Breast epithelium (tissue), 4 donors: ENCODE measurements at places on chromosomes 4 and X. TPM values are rescaled to one million over a fixed set of nuclear protein-coding genes. Genes with fewer than 3 reads are reported as not detected.

RBM47 gene
- 66.6 TPM for total RNA-seq

PHF8 gene
- 25.3 TPM for total RNA-seq

PRDX4 gene
- total RNA-seq: 120 TPM

CFAP99 gene
- total RNA-seq: 0.15 TPM

SH2D1A gene
- total RNA-seq: 0.88 TPM

MAP9 gene
- total RNA-seq: 8.5 TPM

TRIM61 gene
- 0.96 TPM for total RNA-seq
